NCI-H2081 treated with DMSO at 0.1 percent for 48 hours (cell line): ENCODE measurements at places on chromosomes 4 and X.

- DNase-seq: no peak
Measured at GRCh38 chr4:100208459-100208858, 18.2 kb upstream of the DDIT4L start.

DNA sequence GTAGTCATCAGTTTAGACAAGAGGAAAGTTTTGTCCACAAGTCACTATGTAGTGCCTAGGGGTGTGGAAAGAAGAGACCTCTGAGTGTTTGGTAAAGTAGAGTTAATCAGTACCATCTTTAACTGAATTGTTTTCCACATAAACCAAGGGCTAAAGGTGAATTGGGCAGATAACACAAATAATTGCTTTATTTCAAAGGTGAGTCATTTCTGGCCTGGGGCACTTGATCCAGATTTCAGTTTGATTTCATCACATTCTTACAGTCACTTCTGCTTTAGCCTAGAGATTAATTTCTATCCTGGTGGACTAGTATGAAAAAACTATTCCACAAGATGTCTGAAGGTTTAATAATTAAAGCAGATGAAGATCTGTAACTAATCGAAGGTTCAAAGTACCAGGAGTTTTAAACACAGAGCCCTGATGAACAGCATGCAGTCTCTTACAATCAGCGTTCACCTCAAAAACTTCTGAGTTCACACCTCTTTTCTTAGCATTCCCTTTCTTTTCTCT, 74.5 kb upstream of the BOD1L1 start:
- no peak for DNase-seq

DNA sequence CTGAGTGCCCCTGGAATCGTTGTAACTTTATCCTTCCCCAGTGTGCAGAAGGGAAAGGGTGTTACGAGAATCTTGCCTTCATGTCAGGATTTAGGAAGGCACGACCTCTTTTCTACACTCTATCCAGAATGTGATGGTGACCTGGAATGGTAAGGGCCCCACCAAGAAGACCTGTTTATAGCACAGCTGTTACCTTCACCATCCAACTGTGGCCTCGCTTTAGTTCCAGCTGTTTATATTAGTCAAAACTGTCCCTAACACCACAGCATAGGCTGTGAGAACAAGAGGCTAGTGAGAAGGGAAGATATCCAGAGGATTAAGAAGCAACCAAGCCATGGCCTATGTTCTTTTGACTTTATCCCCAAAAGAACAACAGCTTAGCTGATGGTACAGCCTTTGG, 28.0 kb downstream of the ARX start:
- DNase-seq: no peak

GRCh38 chrX:103666202-103667107, 20.0 kb downstream of the MORF4L2 start:
- DNase-seq: no peak

DNA sequence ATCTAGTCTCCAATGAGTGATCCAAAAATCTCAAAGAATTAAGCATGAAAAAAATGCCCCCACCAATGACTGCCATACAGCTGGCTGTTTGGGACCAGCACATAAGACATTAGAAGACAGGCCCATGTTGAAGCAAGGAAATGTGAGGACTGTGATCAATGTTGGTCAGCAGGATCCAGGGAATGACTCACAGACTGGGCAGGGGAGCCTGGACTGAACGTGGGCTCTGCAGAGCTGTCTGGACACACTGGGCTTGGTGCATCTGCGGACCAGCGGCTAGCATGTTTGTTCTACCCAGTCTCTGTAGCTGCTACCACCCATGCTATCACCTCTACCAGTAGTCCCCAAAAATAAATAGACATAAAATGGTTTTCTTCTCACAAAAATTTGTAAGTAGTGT, 108.6 kb downstream of the PALLD start:
- no peak for DNase-seq
